CD4-positive, alpha-beta T cell treated with Interleukin-17A for 1 hour (primary cell): ENCODE measurements at places on chromosomes 12 and 14.

DNA sequence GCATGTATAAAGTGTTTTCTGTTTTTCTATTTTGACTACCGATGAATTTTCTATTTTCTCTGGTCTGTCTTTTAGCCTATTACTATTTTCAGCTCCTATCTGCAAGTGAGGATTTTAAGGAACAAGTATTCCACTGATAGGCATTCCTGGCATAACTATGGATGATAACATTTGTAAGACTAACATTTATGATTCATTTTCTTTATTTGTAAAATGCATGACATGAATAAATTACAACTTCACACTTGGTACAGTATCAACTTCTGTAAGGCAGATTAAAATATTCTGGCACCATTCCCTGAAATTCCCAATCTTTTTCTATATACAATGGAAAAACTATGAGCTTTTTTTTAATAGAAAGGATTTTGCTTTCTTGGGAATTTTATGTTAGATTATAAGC is 121.0 kb upstream of the GARIN2 start:
- no peak for DNase-seq

GRCh38 chr14:54108481-54109471 is 152.2 kb upstream of the BMP4 start:
- no peak for DNase-seq

DNA sequence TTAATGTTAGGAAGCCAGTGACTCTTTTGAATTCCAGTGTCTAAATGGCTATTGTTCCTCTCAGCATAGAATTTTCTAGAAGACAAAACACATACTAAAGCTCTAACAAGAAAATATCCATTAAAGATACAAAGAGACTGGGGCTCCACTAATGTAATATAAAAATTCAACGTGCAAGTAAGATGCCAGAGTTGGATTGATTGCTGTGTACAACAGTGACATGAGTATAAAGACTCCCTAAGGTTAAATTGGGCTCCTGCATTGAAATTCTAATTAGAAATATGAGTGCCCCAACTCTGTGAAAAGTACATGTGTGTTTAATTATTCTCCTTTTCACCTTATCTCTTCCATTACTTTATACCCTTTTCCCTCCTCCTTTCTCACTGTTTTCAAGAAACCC is 253.6 kb upstream of the G2E3 start:
- no peak for DNase-seq

DNA sequence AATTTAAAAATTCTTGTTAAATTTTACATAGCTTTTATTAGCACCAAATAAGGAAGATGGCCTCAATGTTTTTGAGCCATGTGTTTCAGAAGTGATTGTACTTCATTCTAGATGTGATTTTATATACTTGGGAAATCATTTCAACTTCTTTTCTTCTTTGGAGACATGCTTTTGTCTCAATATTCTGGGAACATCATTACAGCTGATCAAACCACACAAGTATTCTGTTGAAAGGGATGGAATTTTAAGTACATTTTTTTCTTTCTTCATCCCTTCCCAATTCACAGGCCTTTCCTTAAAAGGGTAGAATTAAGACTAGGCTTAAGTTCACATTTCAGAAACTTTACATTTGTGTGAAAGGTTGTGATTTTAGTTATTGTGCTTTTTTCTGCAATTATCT is 66.4 kb downstream of the PAPOLA start:
- no peak for DNase-seq

GRCh38 chr14:97806891-97807290 is 1009.7 kb downstream of the VRK1 start:
- no peak for DNase-seq

- no peak for DNase-seq
Measured at GRCh38 chr12:113058553-113058952, 2.0 kb downstream of the DTX1 start.

DNA sequence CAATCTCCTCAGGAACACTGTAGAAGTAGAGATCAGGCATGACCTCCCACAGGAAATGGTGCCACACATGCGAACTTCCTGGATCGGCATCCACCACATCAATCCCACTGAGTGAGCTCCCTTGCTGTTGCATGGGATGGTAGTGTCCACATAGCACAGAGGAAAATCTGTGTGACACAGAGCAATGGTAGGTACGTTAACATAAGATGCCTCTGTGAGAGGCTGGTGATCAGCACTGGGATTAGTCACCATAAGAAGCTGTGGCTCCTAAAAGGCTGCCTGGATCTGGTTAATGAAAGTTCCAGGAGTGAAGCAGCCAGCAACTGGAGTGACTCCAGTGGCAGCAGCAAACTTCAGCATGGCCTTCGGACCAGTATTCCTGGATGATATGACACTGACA is 21.8 kb downstream of the WDHD1 start:
- DNase-seq, result no peak

DNA sequence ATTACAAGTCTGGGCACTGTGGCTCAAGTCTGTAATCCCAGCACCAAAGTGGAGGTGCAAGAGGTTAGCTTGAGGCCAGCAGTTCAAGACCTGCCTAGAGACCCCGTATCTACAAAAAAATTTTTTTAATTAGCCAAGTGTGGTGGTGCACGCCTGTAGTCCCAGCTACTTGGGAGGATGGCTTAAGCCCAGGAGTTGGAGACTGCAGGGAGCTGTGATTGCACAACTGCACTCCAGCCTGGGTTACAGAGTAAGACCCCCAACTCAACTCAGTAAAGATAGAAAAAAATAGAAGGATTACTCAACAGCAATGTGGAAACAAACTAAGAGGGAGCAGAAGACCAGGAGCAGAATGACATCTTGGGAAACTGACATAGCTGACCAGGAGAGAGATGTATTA is 13.3 kb downstream of the SBNO1 start:
- DNase-seq, result no peak

- DNase-seq, result no peak
Measured at GRCh38 chr12:97408363-97408762, 54.2 kb upstream of the RMST start.

DNA sequence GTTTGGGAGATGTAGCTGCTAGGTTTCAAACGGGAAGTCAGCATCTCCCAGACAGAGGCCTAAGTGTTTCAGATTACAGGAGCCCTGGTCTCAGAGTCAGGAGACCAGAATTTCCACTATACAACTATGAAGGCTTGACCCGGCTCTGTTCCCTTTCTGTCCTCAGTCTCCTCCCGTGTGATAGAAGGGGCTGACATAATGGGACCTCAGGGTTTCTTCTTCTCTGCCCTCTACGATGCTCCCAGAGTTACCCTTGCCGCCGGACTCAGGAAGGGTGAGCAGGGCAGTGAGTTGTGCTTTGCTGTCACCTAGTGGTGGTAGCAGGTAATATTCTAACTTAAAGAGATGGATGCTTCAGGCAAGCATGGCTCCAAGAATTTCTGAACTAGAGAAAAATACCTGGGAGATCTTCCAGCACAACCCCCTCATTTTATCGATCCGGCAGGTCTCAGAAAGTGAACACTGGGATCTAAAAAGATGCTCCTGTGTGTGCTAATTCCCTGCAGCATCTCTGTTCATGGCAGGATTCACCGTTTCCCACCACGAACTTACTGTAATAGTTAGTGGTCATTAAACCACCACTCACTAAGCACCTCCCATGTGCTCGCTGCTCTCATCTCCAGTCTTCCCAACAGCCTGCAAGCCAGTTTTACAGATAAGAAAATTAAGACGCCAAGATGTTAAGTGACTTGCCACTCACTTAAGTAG is 84.4 kb downstream of the VWF start:
- DNase-seq, result peak; percentile 62

DNA sequence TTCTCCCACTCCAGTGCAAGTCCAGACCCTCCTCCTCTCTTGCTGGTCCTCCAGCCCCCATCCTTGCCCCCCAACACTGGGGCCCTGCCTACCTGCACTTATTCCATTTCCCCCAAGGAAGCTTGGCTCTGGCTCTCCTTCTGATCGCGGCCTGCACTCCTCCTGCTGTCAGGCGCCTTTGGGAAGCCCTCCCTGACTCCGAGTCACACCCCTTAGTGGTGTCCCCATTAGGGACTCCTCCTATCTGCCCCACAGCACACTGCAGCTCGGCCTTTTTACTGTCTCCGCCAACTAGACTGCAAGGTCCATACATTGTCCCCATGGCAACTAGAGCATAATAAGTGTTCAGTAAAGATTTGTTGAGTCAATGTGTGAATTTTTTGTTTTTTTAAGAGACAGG is 32.9 kb downstream of the FIGNL2 start:
- DNase-seq, result no peak

GRCh38 chr12:2801044-2801783 is 6.4 kb downstream of the FKBP4 start:
- no peak for DNase-seq

- no peak for DNase-seq
Measured at GRCh38 chr14:92546347-92547053, 32.9 kb downstream of the RIN3 start.

- DNase-seq, result peak; percentile 10
Measured at GRCh38 chr14:104224506-104225277, 86.3 kb downstream of the KIF26A start.

DNA sequence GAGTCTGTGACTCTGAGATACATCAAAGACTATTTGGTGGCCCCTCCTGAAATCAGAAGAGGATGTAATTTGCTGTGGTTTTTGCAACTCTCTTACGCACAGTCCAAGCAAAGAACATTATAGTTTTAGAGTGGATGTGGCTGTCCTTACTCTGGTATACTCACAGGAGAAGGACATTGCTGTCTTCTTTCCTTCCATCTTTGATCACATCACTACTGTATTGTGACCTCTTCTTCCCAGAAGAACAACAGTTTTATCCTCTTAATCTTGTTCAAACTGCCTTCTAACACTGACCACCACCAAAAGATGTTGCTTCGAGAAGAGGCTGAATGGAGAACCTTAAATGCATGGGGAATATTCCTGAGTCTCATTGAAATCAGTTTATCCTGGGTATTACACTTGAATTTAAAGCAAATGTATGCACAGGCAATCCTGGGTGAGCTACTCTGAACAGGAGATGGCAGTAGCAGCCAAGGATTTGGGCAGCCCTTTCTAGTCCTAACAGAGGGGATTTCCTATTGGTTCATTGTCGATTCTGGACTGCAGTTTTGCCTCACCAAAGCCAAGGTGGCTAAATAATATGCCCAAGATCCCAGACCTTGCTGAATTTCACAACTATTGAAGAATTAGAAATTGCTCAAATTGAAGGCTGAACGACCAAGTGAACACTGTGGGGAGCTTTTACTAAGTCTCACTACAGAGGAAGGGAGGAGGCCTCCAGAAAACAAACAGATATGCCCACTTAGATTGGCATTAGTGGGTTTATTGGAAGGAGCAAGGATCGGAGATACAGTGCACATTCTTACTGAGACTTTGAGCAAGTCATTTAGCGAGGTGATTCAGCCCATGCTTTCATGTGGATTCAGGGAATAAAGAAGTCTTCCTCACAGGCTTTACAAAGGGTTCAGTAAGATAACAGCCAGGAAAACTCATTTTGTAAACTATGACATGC is 282.8 kb downstream of the PAWR start:
- peak; percentile 2 for DNase-seq

- no peak for DNase-seq
Measured at GRCh38 chr14:21795456-21795855, 121.8 kb upstream of the OR4E1 start.

GRCh38 chr14:33449268-33449667 is 501.6 kb downstream of the EGLN3 start:
- DNase-seq, result no peak

DNA sequence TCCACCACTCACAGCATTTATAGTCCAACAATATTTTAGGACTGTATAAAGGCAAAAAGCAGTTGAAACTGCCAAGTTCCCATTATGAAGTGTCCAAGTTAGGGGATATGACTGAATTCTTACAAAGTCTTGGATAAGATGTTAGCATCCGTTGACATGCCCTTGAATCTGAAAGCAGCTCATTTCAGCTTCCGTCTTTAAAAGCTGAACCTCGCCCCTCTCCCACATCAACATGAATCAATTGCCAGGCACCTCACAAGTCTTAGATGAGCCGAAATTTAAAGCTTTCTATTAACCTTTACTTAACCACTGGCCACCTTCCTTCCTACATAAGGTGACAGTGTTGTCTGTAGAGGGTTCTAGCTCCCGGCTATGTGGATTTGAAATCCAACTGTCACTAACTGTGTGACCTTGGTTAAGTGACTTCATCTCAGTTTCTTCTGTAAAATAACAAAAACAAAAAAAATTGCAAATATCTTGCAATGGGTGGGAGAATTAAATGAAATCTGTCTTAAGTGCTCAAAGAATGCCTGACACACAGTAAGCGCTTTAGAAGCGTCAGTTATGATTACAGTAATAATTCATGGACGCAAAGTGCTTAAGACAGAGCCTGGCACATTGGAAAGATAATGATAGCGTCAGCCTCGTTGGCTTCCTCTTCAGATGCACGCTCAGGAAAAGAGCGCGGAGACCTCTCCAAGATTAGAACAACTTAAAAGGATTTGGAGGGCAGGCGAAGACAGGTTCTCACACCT is 1.2 kb downstream of the PPP1CC start:
- peak; percentile 47 for DNase-seq

DNA sequence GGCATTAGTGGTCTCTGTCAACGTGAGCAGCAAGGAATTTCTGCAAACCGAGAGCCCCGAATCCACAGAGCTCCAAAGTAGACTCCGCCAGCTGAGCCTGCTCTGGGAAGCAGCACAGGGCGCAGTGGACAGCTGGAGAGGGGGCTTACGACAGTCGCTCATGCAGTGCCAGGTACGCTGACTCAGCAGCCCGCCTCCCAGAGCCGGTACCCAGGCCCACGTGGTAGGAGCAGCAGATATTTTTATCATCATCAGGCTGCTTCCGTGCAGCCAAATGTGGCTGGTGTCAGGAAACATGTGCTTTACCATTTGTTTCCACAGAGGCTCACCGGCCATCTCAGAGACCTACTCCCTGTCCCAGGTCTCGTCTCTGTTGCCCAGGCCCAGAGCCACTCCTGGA is 73.7 kb downstream of the ESR2 start:
- no peak for DNase-seq

DNA sequence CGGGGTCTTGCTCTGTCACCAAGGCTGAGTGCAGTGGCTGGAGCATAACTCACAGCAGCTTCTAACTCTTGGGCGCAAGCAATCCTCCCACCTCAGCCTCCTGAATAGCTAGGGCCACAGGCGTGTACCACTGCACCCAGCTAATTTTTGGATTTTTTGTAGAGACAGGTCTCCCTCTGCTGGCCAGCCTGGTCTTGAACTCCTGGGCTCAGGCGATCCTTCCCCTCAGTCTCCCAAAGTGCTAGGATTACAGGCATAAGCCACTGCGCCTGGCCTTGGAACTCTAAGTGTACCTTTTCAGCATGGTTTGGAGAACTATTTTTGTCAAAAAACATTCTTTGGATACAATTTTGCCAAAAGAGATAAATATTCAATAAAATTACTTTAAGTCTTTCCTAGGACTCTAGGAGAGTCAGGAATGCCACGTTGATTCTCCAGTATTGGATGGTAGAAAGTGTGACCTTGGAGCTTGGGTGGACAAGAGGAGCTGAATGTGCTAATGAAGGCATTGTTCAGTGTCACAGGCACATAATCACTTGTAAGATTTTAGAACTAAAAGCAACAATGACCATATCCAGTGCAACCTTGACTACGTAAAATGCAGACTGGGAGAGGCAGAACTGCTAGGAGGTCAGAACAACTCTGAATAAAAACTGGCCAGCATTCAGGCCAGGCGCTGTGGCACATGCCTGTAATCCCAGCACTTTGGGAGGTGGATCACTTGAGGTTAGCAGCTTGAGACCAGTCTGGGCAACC is 2.8 kb downstream of the SRSF9 start:
- peak; percentile 64 for DNase-seq

- DNase-seq, result no peak
Measured at GRCh38 chr14:72574715-72575114, 319.2 kb downstream of the DPF3 start.

GRCh38 chr14:49755378-49755777 is 12.6 kb upstream of the KLHDC2 start:
- no peak for DNase-seq
